ENCODE measurements at places on chromosomes 13 and 19.

DNA sequence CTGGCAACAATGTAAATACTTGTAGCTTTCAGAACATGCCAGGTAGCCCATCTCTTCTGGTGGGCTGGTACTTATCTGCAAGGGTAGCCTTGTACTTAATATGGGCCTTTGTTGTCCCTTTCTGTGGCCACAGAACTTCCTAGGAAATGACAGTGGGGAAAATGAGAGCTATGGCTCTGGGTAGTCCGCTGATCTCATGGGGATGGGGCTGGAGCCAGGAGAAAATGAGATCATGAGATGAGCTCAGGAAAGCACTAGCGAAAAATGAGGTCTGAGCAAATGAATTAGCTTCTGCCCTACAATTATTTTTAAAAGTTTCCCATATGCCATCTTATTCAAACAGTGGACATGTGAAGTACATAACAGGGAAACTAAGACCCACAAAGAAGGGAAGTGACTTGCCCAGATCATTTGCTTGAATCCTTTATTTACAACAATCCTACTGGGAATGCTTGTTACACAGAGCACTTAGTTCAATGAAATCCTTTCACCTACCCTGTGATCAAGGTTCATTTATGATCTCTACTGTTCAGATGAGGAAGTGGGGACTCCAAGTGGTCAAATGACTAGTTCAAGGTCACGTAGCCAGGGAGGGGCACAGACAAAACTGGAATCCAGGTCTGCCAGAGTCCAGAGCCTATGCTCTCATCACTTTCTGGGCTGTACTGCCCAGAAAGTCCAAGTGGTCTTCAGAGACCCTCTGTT, 87.1 kb downstream of the PTPRS start:
- no peak for DNase-seq

GRCh38 chr13:79482281-79482970, 1.5 kb downstream of the NDFIP2 start:
- no peak for DNase-seq

DNA sequence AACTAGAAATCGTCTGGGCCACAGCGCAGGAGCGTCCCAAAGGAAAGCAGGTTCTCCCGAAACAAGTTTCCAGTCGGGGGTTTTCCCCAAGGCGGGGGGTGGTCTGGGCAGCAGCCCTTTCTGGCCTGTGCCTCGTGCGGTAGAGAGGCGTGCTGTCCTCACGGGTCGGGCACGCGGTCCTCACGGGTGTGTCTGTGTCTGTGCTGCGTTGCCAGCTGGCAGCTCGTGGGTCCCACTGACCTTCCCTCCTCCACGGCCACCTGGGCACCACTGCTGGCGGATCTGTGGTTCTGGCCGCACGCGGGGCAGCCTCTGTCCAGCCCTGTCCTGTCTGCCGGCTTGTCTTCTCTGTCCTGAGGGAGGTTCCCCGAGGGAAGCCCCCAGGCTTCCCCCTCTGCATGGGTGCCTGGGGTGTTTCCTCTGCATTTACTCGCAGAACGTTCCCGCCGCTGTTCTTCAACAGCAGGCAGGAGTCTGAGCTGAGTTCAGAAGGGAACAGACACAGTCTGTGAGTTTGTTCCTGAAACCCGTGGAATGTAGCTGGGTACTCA, 98.2 kb upstream of the MCF2L start:
- no peak for DNase-seq

DNA sequence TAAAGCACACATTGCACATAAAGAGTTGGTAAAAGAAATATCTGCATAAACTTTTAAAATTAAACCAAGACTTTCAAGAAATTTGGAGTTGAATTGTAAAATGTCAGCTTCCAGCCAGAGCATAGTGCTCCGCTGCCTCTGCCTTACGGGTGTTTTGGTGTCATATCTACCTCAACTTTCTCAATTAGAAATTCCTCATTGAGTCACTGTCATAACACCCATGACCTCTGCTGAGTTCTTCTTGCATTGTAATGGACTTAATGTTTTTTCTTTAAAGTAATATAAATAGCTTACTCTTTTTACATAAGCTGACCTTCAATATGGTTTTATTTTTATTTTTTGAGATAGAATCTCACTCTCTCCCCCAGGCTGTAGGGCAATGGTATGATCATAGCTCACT, 551.0 kb upstream of the NBEA start:
- no peak for DNase-seq

DNA sequence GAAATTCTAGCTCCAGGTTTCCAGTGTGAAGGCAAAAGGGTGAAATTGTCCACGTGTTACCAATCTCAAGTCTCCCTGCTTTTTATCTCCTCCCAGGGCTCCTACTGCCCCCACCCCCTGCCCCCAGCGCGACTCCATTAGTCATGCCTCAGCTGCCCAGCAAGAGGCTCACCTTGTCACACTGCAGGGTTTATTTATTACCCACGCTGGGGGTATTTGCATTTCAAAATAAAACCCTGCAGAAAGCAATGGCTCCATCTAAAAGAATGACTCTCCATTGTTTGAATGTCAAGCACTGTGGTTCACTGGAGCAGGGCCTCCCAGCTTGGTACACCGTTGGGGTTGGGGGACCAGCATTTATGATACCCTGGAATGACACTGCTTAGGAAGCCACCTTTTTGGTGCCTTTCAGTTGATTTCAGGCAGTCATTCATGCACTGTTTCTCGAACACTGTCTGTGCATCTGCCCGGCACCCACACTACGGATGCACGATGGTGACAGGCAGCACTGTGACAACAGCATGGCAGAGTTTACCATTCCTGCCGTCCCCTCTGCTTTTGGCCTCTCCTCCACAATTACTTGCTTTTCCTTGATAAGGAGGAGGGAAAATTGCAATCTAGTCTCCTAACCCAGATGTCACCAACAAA, 9.9 kb upstream of the POP4 start:
- DNase-seq = no peak

- no peak for DNase-seq
Measured at GRCh38 chr13:98977568-98978265, at the start of gene DOCK9. Gene DOCK9, minus strand, starts transcription at chr13:98978064. Its CDS starts 155 bp downstream, at chr13:98977909.

DNA sequence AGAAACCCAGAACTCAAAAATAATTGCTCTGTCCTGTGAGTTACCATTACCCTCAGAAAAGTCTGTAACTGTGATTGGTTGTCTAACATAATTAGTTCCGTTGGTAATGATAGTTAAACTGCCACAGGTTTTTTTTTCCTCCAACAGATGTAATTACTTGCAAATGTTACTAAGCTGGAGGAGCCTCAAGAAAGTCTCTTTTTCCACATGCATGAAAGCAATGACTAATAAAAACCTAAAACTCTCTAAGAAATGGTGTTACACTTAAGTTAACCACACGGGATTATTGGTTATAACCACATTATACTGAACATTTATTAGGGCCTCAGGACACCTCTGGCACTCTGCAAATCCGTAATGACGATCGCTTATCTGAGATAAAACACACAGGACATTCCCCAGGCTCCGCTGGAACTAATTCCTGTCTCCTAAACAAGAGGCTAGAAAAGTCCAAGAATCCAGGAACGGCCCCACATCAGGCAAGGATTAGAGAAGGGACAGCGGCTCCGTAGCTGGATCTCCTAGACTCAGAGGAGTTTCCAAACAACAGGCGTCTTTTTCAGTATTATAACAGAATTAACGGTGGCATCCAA, 753 bp downstream of the ZNF235 start:
- DNase-seq = no peak

- no peak for DNase-seq
Measured at GRCh38 chr13:38686577-38687245, at the start of gene FREM2. Gene FREM2, plus strand, starts transcription at chr13:38687077. Its CDS starts 268 bp downstream, at chr13:38687345.

All from activated CD8-positive, alpha-beta memory T cell treated with anti-CD3 and anti-CD28 coated beads for 4 hours (primary cell).